ENCODE measurements at places on chromosomes 3 and 15. TPM values are rescaled to one million over a fixed set of nuclear protein-coding genes. Genes with fewer than 3 reads are reported as not detected.

DNA sequence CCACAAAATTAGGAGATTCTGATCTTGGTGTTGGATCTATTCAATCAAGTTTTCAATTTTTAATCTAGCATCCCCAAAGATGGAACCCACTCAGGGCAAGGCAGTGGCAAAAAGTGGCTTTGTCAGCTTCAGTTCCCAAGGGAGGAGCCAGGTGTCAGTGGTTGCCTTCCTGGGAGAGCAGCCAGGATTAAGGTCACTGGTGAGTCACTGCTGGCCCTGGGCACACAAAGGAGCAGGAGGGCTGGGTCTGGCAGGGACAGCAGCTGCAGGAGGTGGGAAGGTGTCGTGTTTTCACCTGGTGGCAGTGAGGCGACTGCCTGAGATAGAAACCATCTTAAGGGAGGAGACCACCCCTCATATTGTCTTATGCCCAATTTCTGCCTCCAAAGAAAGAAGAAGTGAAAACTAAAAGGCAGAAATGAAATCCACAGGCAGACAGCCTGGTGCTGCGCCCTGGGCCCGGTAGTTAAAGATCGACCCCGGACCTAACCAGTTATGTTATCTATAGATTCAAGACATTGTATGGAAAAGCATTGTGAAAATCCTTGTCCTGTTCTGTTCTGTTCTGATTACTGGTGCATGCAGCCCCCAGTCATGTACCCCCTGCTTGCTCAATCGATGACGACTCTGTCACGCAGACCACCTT is 5.9 kb upstream of the KLHL25 start:
- DNase-seq: no peak

DNA sequence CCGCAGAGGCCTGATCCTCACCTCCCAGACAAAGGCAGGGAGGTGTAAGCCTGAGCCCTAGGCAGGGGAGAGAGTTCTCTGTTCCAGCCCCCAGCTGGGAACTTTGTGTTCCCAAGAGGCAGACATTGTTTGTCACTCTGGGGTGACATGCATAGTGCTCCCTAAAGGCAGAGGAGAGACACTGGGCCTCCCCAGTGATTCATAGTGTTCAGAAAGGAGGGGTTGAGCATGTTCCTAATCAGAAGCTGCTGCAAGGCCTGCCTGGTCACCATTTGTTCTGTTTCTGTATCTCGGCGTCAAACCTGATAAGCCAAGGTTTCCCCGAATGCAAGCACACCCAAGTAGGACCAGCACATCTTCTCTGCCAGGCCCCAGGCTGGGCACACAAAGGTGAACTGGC is 24.0 kb upstream of the SLC6A6 start:
- DNase-seq: no peak

LRRIQ4 gene
- total RNA-seq: 0.09 TPM

DNA sequence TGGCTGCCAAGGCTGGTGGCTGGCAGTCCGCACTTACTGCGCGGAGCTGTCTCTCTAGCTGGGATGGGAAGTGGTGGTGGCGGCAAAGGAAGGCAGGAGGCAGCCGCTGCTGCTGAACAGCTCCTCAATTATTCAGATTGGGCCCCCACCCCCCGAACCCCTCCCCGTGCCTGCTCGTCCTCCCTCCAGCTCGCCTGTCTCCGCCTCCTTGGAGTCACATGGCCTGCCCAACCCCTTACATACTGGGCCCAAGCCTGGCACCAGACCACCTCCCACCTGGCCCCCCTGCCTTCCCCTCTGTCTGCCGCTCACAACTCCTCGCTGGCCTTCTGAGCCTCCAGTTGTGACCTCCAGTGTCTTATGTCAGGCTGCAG is at the start of gene SLC7A14:
Gene SLC7A14 (minus strand): TSS at position 139 of the 374 bp plus-strand sequence. CDS start 59,139 bp downstream, outside the sequence.
- no peak for DNase-seq

CTXN2 gene
- total RNA-seq: not detected
